ENCODE measurements at places on chromosomes 1 and 21.

DNA sequence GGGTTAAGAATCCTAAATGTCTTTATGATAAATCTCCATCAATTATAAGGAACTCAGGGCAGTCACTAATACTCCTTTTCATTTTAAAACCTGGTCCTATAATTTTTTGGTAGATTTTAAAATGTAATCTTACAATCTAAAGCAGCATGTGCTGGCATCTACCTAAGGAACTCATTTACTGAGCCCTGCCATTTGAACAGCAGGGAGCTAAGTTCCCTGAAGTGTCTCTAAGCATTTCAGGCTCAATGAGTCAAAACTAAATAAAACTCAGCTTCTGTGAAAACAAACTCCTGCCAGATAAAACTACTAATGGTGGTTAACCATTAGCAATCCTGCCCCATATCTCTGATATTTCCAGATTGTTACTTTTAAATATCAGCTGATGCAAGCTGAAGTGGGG is 1371.8 kb upstream of the PRMT6 start:
- DNase-seq, result no peak

DNA sequence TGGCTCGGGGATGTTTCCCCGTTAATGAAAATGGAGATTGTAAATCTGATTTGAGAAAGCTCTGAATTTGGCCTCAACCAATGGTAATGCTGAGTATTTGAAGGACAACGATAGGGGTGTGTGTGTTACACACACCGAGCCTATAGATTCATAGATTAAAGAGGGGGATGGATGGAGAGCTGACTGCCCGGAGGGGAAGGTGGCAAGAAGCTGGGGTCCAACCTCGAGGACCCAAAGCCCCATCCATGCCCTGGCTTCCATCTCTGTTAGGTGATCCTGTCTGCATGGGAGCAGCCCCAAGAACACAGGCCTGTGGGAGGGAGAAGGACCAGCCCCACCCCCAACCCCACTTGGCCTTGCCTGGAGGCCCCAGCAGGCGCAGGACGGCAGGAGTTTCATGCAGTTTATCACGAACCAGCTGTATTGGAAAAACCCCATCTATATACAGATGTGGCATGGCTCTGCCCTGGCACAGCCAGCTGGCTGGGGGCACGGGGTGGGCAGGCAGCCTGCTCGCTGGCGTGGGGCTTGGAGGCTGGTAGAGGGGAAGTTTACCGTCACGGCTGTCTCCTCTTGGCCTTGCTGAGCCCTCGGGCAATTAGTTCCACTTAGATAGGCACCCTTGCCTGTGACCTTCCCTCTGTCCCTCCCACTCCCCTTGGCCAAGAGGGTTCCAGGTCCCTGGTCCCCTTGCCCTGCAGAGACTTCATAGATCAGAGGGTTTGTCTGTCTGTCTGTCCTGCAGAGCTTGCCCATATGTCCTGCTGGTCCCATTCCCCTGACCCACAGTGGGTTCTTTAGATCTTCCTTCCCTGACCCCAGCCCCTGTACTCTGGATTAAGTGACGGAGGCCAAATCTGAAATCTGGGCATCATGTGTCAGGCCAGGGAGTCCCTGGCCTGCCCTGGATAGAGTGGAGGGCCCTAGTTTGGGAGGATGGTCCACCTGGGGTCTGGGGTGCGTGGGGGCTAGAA is 3.0 kb downstream of the HSPB7 start:
- DNase-seq, result no peak

DNA sequence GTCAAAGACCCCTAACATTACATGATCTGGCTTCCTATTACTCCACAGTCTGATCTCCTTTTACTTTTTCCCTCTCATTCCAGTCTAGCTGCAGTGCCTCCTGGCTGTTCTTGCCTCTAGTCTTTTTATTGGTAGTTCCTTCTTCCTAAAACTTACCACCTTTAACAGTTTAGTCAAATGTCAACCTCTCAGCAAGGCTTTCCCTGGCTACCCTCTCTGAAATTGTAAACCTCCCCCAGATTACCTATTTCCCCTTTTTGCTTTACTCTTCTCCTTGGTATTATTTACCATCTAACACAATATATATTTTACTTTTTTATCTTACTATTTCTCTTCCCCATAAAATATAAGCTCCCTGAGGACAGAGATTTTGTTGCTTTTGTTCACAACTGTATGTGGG is 129.6 kb downstream of the CLEC20A start:
- no peak for DNase-seq

- DNase-seq, result no peak
Measured at GRCh38 chr1:27530192-27530591, 40.2 kb upstream of the WASF2 start.

GRCh38 chr1:10541286-10541685 is 66.5 kb downstream of the PEX14 start:
- no peak for DNase-seq
